ENCODE measurements at places on chromosomes 16 and 17.

DNA sequence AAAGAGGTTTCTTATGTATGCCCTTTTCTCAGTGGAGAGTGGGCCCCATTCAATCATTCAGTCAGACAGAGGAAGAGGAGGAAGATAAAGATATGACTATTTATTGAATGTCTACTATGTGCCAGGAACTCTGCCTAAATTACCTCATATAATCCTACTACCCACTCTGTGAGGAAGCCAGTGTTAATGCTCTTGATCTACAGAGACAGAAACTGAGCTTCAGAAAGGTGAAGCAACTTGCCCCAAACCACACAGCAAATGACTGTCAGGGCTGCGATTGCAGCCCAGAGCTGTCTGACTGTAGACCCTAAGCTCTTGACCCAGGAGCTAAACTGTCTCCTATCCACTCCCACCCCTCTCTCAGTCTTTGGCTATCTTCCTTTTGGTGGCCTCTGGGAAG lies 8.4 kb downstream of the SRCIN1 start:
- no peak for DNase-seq

DNA sequence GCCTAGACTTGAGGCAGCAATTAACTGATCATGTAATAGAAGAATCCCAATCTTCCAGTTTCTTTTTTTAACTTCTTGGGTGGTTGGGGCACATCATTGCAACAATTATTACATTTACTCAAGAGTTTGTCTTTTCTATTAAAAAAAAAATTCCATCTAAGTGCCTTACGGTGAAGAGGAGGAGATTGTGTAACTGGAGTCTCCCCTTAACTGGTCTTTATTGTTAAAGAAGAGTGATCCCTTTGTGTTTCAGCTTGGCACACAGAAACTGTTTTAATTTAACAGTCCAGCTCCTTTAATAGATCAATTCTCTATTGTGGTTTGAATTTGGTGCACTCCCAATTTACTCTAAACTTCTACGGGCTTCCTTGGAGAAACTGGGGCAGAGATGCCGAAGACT lies 75.2 kb downstream of the FTO start:
- DNase-seq, result no peak

DNA sequence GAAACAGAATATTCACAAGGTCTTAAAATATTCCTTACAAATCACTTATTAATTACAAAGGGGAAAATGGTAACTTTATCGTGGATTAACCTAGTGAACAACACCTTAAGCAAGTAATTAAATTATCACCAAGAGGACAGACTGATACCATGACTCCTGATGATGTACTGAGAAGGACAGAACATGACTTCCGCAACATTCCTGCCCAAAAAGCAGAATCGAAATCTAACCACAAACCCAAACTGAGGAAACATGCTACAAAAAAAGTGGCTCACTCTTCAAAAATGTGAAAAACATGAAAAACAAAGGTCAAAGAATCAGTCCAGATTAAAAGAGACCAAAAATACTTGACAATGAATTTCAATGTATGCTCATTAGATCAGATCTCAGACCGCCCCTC lies 151.5 kb downstream of the AATF start:
- no peak for DNase-seq

- no peak for DNase-seq
Measured at GRCh38 chr17:64212122-64212521, 50.9 kb downstream of the TEX2 start.

DNA sequence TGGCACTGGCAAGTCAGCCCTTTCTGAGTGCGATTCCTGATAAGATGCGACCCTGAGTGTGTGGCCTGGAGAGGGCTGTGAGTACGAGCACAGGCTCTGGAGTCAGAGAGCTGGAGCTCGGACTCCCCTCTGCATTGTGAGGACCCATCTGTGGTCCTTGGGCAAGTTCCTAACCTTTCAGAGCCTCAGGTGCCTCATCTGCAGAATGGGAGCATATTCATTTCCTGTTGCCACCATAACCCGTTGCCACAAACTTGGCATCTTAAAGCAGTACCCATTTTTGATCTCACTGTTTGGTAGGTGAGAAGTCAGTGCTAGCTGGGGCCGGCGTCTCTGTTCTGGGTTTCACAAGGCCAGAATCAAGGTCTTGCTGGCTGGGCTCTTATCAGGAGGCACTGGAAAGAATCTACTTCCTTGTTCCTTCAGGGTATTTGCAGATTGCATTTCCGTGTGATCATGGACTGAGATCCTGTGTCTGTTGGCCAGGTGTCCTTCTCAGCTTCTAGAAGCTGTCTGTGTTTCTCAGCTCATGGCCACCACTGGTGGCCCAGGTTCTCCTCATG lies 20.2 kb downstream of the KNOP1 start:
- no peak for DNase-seq

- DNase-seq, result no peak
Measured at GRCh38 chr17:50498021-50498874, 10.0 kb upstream of the MYCBPAP start.

DNA sequence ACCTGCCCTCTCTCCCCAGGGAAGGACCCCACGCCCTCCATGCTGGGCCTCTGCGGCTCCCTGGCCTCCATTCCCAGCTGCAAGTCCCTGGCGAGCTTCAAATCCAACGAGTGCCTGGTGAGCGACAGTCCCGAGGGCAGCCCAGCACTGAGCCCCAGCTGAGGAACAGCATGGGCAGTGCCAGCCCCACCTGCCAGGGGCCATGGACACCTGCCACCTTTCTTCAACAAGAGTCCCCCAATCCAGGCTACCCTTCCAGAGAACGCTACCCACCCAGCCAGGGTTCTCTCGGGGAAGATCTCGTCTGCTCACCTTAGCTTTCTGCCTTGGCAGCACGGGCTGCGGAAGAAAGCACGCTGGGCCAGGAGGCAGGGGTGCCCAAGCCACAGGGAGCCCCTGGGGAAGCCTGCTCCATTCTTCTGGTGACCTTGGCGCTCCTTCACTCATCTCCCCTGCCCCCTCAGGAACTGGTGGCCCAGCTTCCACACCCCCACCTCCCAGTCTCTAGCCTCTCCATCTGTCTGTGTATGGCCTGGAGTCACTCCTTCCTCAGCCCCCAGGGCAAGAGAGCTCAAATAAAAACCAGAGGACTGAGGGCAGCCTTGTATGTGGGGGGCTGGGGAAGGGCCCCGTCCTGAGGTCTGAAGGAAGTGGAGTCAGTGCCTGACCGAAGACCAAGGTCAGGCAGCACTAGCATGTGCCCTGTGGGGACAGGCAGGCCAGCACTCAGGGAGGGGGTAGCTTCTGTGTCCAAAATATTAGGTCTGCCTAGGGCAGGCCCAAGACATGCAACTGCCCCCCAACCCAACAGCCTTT lies 6.3 kb downstream of the SLC25A39 start:
- DNase-seq, result no peak

DNA sequence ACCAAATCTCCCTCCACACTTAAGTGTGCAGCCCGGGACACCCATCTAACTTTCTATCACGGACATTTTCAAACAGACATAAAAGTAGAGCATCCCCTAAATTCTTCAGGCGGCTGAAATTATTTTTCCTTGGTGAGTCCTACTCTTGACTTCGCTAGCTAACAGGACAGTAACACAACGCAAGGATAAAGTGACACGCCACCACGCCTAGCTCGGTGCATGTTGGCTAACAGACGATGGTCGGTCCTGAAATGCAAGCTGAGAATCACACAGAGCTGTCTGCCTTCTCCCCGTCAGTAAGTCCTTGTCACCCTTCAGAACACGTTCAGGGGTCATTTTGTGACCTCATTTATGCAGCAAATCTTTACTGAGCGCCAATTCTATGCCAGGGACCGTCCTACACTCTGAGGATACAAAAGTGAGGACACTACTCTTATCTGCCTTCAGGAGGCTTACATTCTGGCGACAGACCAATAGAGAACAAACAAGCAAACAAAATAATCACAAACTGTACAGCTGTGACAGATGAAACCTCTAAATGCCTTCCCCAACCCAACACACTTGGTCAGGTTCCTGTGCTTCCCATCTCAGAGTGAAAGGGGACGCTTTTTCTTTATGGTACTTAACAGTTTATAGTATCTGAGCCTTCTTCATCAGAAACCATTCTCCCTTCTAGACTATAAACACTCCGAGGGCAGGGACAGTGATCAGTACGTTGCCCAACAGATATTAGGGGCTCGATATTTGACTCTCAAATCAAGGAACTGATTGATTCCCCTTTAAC lies 1.3 kb downstream of the NTAN1 start:
- no peak for DNase-seq

DNA sequence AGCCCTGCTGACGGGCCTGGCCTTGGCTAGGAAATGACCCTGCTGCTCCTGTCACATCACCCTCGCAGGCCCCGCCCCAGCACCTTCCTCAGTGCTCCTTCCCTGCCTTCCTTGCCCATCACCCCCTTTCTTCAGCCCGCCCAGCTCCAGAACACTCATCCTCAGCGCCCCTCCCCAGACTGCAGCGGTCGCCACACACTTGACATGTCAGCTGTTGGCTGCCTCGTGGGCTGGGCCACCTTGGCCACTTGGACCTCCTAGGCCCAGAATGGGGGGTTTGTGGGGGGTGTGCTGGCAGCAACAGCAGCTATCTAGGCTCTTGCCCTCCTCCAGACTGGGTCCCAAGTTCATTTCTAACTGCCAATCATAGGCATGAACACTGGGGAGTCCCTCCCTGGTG lies 10.6 kb downstream of the ELMO3 start:
- no peak for DNase-seq

DNA sequence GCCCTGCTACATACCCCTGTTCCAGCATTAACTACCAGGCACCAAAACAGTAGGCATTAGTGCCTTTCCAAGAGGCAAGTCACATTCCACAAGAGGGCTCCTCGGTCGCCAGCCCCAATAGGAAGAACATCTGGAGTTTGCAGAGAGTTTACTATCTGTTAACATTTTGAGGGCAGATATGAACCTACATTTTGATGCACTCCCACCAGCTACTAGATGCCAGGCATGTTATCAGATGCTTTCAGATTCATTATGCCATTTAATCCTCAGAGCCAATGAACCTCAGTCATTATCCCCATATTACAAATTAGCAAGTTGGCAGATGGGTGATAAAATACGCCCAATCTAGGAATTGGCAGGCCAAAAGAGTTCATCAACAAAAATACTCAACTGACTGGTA lies 4.2 kb upstream of the CMTM2 start:
- no peak for DNase-seq

- DNase-seq, result no peak
Measured at GRCh38 chr16:80283466-80284392, 257.1 kb upstream of the DYNLRB2 start.

DNA sequence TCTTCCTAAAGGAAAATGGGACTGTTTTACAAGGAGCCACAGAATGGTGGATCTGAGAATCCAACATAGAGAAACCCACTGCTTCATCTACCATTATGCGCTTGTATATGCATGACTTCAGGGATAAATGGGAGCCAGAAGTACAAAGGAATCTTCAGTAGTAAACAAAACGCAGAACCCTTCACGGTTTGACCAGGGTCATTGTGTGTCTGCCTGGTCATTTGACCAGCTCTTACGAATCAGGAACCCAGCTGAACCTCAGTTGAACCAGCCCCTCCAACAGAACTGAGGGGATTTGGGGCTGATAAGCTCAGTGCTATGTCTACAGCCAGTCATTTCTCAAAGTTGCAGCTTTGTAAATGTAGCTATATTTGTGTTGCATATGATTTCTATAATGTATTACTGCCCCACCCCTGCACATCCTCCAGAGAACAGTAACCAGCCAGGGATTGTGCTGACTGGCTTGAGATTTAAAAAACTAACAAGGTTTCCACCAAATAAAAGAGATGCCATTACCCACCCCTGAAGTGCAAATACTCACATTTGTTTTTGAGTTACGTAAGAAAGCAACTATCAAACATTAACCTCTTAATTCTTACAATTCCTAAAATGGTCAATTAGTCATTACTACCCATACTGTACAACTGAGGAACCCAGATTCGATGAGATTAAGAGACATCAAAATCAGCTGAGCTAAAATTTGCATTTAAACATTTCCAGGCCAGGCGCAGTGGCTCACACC lies 6.3 kb downstream of the CMTM4 start:
- DNase-seq, result no peak

- DNase-seq, result no peak
Measured at GRCh38 chr16:65016754-65017153, 105.1 kb downstream of the CDH11 start.

- no peak for DNase-seq
Measured at GRCh38 chr16:54454616-54455015, 168.0 kb upstream of the IRX3 start.

GRCh38 chr17:4540224-4540651 lies 14.9 kb downstream of the MYBBP1A start:
- DNase-seq, result no peak

GRCh38 chr17:19346351-19347255 lies 15.9 kb downstream of the B9D1 start:
- no peak for DNase-seq

GRCh38 chr17:47205419-47205963 lies 3.7 kb upstream of the MYL4 start:
- no peak for DNase-seq

DNA sequence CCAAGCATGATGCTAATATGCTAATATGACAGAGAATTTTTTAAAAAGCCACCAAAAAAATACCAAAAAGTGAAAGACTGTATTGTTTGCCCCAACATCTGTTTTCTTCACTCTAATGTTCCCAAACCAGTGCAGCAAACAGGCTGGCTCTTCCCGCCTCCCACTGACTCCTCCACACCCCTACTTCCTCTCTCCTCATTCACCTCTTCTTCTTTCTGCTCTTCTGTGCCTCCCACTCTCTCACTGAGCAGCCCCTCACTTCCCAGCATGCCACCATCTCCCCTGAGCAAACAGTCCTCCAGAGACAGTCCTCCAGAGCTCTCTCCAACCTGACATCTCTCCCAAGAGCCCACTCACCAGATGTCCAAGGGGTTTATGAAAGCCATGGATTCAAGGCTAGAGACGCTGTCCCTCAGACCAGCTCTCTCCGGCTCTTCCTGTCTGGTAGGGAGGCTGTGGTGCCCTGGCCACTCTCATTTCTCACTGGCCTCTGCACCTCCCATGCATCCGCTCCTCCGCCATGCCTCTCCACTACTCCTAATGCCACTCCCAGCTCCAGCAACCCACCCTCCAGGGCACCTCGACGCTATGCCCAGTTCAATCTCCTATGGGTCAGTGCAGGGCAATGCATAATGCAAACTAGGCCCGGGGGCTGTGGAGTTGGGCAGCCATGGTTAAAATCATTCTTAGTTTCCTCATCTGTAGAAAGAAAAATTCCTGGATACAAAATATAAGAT lies 52.9 kb downstream of the ANKRD11 start:
- DNase-seq, result no peak

DNA sequence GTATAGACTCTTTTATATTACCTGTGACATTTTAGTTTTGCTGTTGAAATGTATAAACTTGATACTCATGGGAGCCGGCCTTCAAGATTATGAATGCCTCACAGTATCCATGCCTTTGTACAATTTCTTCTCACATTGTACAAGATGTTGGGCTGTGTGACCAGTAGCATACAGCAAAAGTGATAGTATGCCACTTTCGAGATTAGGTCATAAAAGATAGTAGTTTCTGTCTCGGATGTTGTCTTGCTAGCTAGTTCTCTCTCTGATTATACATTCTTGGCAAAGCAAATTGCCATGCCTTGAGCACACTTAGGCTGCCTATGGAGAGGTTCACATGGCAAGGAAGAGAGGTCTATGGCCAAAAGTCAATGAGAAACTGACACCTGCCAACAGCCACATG lies 1309.8 kb upstream of the CDH8 start:
- no peak for DNase-seq
